C1 segment of cervical spinal cord (tissue), 14 donors: ENCODE measurements at places on chromosomes 13 and 19.
A peak's percentile ranks its signal among the peaks of the same experiment; 100 is the strongest.

DNA sequence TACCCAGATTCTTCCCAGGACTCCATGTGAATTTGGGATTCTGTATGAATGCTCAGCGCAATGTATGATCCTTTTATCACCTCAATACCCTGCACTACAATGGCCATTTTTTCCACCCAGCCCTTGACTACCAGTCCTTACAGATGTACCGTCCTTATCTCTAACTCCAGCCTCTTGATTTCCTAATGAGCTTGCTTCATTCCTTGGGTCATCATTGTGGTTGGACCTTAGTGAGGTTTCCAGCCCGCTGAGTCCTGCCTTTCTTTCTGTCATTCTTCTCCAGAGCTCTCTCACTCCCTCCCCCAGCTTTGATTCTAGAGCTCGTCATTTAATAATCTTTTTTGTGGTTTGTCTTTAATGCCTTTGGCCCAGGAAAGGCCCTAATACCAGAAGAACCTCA lies 438.5 kb downstream of the ZNF536 start:
- no peak for DNase-seq

- DNase-seq: no peak
These were observed 85.0 kb downstream of the ZC3H13 start for GRCh38 chr13:45967589-45967988.

- no peak for DNase-seq
These were observed 371.1 kb upstream of the SPRY2 start for GRCh38 chr13:80712026-80712425.

DNA sequence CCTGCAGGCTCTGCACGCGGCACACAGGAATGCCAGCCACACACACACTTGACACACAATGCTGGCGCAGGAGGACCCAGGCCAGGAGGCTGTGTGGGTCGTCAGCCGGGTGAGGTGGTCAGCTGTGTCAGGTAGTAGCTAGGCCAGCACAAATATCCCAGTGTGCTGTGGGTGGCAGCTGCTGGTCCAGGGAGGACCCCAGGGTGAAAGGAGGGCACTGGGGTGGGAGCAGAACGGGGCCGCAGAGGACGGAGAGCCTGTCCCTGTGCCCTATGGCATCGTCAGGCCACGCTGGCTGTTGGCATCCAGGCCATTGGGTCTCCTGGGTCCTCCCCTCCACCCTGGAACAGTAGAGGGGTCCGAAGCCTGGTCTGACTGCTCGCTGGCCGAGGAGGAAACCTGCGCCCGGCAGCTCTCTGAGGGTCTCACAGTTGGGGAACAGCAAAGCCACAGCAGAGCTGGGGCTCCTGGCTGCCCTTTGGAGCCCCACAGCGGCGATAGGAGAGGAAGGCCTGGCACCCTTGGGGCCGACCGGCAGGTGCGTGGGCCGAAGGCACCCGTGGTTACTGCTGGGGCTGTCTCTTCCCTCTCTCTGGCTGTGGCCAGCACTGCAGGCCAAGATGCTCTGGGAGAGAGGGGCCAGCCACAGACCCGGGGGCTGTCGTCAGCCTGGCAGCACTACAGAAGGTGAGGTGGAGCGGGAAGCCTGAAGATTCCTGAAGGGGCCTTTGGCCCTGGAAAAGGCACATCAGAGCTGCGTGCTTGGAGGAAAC lies 27.3 kb downstream of the C13orf46 start:
- no peak for DNase-seq

DNA sequence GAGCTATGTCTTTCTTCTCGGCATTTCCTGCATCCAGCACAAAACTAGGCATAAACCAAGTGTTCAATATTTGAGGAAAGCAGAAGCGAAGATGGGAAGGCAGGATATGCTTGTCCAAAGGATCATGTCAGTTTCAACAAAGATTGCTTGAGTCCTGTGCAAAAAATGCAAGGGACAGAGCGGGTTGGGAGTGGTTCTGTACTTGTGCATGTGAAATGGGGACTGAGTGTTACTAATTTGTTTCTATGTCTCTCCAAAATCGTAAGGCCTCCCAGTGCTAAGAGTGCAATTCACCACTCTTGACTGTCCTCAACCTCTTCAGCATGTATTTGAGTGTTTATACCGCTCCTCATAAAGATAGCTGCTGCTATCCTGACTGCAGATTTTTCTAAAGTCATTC lies 166.2 kb downstream of the DLEU7 start:
- no peak for DNase-seq

DNA sequence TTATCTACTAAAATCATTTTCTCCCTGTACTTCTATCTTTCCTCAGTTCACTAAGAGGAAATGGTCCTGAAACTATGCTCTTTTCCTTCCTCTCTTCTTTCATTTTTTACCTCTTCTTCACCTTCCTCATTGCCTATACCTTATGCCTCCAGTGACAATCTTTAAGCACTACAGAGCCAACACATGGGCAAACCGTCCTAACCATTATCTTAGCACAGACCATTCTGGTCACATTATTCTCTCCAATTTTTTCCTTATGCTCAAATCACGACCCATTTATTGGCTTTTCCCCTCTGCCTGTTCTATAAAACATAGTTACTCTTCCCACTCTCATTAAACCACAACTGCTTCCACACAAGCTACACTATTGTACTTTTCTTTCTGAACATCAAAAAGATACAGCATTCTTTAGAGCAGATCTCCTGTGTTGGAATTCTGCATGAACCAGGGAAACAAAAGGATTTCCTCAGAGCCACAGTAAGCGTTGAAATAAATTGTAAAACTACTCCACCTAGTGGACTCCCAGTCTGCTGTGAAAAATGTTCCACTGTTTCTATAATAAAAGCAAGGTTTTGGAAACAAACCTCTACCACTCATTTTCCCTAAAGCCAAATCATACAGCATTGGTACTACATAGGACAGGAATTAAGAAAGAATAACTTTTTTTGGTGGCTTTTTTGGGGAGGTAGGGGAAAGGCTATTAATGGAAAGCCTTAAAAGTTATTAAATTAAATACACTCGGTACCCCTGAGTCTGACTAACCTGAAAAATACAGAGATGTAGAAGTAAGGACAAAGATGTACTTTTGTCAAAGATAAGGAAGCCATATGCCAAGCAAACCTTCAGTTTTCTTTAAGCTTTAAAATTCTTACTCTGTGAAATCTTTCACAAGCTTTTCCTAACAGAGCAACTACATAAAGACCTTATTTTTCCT lies 19.5 kb downstream of the NUFIP1 start:
- no peak for DNase-seq

GRCh38 chr13:96994017-96994857 lies at the start of gene OXGR1:
OXGR1 (minus strand) TSS chr13:96994476; CDS start chr13:96987759, 6,717 bp downstream.
- no peak for DNase-seq

DNA sequence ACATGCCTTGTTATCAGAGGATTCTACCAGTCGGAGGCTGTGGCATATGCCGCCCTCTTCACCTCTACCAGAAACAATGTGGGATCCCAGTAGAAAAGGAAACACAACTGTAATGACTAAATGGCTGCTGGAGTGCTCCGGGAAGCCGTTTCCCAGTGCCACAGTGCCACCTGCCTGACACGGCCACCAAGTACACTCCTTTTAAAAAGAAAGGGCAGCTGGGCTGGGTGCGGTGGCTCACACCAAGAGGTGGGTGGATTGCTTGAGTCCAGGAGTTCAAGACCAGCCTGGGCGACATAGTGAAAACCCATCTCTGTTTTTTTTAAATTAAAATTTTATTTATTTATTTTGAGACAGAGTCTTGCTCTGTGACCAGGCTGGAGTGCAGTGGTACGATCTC lies 67.3 kb downstream of the TRPM4 start:
- DNase-seq: no peak

GRCh38 chr13:98300956-98301641 lies 124.0 kb upstream of the RNF113B start:
- no peak for DNase-seq

GRCh38 chr19:55579766-55580621 lies 654 bp downstream of the ZNF579 start:
- DNase-seq: peak; percentile 69

DNA sequence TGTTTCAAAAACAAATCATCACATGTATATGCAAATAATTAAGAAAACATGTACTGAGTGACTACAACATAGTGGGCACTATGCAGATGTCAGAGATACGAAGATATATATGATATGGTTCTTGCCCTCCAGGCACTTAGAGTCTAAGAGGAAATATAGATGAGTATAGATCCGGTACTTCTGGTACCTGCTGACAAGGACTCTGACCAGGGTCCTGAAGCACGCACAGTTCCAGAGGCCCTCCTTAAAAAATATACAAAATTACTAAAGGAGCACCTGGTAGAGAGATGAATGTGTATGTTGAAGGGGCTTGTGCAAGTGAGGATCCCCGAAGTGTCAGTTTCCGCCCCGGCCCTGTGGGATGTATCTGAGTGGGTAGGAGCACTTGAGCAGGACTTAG lies 31.3 kb downstream of the MTUS2 start:
- DNase-seq: no peak

DNA sequence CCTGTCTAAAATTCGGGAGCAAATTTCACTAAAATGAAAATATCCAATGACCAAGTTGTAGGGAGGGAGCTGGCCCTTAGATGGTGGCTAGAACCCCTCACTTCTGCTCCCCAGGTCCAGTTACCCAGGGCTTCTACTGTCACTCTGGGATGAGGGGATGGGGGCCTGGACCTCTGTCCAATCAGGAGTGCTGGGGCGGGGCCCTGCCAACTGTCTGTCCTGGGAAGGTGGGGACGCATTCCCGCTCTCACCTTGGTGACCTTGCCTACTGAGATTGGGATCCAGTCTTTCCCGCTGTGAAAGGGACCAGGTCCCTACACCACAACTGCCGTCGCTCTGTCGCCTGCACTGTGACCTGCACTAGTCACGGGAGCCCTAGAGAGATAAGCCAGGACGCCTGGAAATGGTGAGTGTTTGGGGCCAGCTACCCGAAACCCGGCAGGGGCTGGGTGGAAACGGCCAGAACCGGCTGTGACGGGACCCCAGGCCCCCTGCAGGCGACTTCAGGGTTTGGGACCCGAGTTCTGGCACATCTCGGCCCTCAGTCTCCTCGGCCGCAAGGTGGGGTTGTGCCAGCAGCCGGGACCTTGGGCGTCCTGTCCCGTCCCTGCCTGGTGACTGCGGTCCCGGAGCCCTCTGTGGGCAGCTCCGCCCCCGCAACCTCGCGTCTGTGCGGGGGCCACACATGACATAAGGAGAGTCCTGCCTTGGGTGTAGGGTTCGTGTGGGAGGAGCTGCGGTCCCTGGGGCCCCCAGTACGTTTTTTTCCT lies 22.8 kb downstream of the ZNF20 start:
- no peak for DNase-seq

- DNase-seq: no peak
These were observed 19.3 kb downstream of the PLPP2 start for GRCh38 chr19:271856-272255.

GRCh38 chr19:46508206-46508605 lies 12.5 kb upstream of the PNMA8B start:
- no peak for DNase-seq

- no peak for DNase-seq
These were observed 1174.2 kb downstream of the DIAPH3 start for GRCh38 chr13:58989556-58989955.

- DNase-seq: no peak
These were observed 146.5 kb downstream of the PCCA start for GRCh38 chr13:100235311-100235901.

GRCh38 chr13:34657716-34658115 lies 284.4 kb upstream of the NBEA start:
- DNase-seq: no peak

DNA sequence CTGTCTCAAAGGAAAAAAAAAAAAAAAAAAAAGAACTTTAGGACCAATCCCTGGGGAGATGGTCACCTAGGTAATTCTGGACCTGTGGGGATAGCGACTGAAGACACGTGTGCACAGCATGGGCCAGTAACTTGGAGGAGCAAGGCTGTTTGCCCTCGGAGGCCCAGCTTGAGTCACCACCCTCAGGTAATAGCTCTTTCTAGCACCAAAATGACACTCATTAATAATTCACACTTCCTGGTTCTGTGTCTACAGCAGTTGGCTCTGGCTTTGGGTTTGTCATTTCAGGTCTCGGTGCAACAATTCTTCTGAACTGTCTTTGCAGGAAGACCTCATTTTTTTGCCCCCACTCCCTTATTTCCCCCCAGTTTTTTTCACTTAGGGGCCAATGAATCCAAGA lies 3.9 kb upstream of the ATP11A start:
- DNase-seq: no peak

GRCh38 chr13:43846496-43847158 lies 32.9 kb downstream of the CCDC122 start:
- DNase-seq: no peak
